ENCODE measurements at places on chromosomes 4 and X.

GRCh38 chr4:41602886-41603498 is 65.0 kb downstream of the LIMCH1 start:
- DNase-seq = no peak

GRCh38 chrX:119055687-119056086 is 17.1 kb upstream of the CT47C1 start:
- no peak for DNase-seq

GRCh38 chr4:8703401-8703696 is 110.8 kb downstream of the CPZ start:
- DNase-seq = no peak

DNA sequence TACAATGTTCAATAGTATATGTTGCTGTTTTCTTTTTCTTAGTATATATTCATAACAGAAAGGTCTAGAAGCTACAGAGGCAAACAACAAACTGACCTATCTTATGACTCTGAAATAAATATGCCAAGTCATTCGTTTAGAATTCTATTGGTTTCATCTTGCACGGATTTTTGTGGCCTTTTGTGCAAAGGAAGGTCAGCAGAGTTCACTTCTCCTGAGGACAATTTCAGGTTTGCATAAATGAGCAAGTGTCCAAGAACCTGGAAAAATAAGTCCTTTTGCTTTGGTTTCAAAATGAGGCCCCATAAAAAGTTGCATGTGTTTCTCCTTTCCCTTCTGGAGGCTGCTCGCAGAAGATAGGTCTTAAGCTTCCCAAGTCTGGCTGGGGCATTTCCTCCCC is 156.9 kb downstream of the APBB2 start:
- DNase-seq = no peak

GRCh38 chrX:56569378-56570057 is 6.1 kb downstream of the UBQLN2 start:
- DNase-seq = no peak

- DNase-seq = no peak
Observed at GRCh38 chrX:41580423-41581064, 108.2 kb upstream of the GPR34 start.

Measured in GM03348 (cell line).